Left renal cortex interstitium (tissue), 4 donors: ENCODE measurements at places on chromosomes 2 and 18. TPM values are rescaled to one million over a fixed set of nuclear protein-coding genes. Genes with fewer than 3 reads are reported as not detected.

DNA sequence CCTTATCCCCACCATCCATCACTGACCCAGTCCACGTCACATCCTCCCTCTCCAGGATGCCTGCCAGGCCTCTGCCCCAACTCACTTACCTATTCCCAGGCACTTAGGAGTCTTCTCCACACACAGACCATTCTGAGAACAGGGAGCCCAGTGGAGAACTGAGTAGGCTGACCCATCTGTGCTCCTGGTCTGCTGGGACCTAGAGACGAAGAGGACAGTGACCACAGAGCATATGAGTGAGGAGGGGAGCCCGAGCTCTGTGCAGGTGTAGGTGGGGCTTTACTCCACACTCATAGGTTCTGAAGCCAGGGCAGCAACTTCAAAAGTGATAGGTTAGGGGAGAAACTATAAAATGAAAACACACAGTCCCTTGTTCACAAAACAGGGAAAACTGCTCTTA lies 130.0 kb downstream of the NDUFA10 start:
- no peak for DNase-seq

Gene CYRIA
- polyA plus RNA-seq, result 3.3 TPM

- no peak for DNase-seq
Measured at GRCh38 chr18:37574113-37574512, 8.5 kb upstream of the CELF4 start.

Gene RUFY4
- not detected for polyA plus RNA-seq

- DNase-seq, result no peak
Measured at GRCh38 chr2:217151509-217152206, 291.8 kb upstream of the TNP1 start.

Gene NEU4
- 1.2 TPM for polyA plus RNA-seq

Gene TTN
- polyA plus RNA-seq, result 0.75 TPM

GRCh38 chr2:16546128-16546754 lies 119.4 kb downstream of the CYRIA start:
- DNase-seq, result no peak

DNA sequence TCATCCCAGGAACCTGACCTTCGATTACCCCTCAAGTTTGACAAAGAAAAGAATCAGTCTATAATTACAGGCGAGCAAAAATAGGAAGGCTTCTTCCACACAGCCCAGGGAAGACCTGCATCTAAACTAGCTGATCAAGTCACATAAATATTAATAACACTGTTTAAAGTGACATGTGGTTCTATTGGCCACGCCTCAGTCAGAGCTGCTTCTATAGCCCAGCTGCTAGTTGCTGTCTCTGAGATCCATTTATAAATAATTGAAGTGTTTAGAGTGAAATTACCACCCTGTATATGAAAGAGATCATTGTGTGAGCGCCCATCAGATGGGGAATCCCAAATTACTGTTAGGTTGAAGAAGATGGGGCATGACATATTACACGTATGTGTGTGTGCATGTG lies 426.0 kb downstream of the CDH2 start:
- no peak for DNase-seq

DNA sequence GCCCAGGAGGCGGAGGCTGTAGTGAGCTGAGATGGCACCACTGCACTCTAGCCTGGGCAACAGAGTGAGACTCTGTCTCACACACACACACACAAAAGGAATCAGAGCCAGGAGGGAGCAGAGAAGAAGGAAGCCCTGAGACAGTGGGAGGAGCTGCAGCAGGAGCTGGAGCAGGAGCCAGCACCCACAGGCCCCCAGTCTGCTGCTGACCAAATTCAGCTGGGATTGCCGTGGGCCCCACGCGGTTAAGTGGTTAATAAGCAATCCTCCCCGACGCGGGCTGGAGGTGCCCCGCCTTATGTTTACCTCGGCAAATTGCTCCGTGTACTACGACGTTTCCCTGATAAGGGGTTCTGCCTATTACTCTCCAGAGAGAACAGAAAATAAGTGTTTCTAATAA lies 265.3 kb downstream of the TWIST2 start:
- DNase-seq, result no peak

GRCh38 chr2:136703214-136703613 lies 62.1 kb upstream of the THSD7B start:
- no peak for DNase-seq

Gene IL1RL1
- 0.55 TPM for polyA plus RNA-seq

- no peak for DNase-seq
Measured at GRCh38 chr2:204023088-204023487, 86.5 kb downstream of the ICOS start.

DNA sequence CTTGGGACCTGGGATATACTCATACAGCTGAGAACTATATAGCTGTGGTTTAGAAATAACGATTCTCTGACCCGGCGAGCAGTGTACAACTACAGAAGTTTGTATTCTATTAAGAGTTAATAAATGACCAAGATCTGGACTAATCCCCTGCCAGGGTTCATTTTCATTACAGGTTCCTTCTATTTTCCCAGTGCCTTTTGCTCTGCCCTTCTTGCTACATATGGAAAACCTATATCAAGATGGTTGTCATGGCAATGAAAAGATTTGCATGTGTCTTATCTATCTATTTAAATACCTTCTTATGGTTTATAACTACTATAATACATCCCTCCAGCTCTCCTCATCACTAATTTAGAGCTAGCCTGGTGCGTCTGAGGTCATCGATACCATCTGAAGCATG lies 965.2 kb downstream of the BCL11A start:
- DNase-seq, result no peak

GRCh38 chr18:45962461-45962860 lies 4.7 kb downstream of the EPG5 start:
- no peak for DNase-seq

DNA sequence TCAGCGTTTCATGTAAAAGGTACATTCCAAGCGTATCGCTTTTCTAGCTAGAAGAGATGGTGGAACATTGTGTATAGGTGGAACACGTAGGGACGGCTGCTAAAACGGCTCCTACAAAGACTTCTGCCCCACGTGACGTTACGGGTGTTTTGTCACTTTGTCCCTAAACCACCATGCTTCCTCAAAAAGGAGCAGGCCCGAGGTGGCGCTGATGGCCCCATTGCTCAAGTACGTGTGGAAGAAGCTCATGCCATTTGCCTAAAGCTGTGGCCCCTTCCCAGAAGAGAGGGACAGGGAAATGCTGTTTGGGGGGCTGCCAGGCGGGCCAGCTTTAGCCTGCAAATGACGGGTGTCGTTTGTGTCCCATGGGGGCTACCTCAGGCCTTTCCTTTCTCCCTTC lies 72.7 kb downstream of the TMEM247 start:
- DNase-seq, result no peak

DNA sequence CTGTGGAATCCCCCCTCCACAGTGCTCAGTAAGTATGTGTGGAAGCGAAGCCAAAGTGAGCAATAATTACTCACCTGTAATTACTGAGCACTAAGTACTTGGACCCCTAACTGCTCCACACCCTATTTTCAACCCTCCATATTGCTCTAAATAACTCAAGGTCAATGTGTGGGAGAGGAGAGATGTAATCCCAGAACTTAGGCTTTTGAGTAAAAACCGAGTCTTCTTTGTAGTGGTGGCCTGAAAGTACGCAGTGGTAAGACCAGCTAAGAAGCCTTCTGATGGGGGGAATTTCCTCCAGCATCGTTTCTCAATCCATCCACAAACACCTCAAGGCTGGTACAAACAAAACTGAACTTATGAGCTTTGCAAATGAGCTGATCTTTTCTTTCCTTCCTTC lies 551.6 kb downstream of the ZEB2 start:
- DNase-seq, result no peak

Gene ANKRD62
- 0.06 TPM for polyA plus RNA-seq

GRCh38 chr2:55014962-55015939 lies 35.0 kb downstream of the RTN4 start:
- no peak for DNase-seq

Gene FSHR
- not detected for polyA plus RNA-seq

DNA sequence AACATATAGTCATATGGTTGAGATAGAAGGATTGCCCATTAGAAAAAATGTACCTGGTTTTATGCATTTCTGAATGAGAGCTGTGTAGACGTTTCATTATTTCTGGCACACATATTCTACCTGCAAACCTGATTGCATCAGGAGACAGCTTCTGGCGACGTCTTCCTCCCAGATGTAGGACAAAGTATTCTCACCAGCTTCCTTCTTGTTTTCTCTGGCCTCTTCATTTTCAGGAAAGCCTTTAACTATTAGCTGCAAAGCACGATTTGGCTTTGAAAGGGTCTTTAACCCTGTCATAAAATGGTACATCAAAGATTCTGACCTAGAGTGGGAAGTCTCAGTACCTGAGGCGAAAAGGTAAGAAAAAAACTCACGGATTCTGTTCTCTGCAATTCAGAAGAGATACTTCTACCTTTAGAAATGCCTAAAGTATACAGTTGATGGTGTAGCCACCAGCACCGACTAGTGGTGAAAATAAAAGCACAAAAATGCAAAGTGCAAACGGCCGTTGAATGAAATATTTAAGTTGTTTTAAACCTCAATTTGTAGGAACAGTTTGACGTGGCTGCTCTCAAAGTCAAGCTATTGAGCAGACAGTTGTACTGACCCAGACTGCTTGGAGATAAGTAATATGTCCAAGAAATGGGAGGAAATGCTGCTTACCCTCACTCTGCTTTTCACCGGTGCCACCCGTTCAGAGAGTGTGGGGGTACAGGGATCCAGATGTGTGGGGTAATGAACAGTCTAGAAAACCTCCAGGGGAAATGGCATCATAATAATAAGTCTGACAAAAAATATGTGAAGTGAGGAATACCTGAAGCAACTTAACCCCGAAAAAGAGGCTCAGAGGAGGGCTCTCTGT lies 20.2 kb downstream of the IL18RAP start:
- peak; percentile 7 for DNase-seq

Gene C2orf49
- 27.5 TPM for polyA plus RNA-seq

Gene COL5A2
- polyA plus RNA-seq, result 180 TPM

GRCh38 chr18:22523481-22523880 lies 105.8 kb upstream of the CTAGE1 start:
- DNase-seq, result no peak

DNA sequence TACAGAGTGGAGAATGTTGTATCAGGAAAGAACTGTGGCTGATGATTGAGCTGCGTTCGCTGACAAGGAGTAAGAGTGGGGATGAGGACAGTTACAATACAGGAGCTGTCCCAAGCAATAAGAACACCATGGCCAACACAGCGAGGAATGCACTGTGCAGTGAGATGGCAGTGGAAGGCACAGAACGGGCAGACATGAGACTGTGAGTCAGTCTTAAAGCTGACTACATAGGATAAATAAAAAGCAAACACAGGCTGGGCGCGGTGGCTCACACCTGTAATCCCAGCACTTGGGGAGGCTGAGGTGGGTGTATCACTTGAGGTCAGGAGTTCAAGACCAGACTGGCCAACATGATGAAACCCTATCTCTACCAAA lies 89.8 kb downstream of the CABYR start:
- no peak for DNase-seq

Gene GAD1
- 1.5 TPM for polyA plus RNA-seq

DNA sequence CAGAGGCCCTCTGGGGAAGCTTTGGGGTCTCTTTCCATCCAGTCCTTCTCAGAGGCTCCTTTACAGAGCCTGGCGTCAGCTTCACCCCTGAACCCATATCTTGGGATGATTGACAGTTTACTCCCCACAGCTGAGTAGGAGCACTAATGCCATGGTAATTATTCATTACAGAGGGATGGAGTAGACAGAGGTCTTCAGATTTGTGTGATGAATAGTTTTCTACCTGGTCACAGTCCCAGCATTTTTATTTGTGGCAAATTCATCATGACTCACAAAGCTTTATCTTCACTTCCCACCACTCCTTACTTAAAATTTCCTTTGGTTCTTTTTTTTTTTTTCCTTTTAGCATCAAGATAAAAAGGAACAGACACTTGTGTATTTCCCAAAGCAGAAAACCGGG lies 104.2 kb downstream of the CCDC85A start:
- DNase-seq, result no peak

DNA sequence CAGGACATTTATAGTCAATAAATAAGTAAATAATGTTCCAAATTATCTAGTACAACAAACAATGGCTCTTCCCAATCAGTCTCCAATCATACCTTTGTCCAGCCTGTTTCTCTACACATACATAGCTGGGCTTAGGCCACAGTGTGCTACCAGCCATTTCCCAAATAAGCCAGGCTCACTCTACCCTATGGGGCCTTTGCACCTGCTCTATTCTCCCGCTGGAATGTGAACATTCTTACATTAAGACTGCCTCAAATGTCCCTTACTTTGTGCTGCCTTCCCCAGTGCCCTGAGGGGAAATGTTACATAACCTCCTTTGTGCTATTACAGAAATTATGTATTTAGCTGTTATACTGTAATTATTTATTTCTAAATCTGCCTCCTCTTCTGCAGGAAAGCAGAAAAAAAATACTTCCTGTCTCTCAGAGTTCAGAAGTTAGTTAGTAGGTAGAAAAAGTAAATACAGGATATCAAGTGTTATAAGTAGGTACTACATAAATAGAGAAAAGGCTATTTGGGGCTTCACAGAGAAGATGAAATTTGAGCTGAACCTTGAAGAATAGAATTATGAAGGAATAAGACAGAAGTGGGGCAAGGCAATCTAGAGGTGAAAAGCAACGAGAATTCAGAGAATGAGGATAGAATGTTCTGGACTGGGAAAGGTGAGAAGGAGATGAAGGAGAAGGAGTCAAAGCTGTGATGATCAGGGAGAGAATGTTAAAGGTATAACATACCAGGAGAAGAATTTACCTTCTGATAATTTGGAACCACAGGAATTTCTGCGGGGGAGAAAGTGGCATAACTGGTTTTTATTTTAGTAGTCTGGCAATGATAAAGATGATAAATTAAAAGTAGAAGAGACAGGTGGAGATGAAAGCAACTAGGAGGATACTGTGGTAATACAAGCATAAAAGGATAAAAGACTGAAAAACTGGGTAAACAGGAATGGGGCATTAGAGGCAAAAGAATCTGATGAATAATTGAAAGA lies 37.0 kb downstream of the ROCK1 start:
- DNase-seq, result no peak

- DNase-seq, result no peak
Measured at GRCh38 chr2:155747531-155747930, 585.0 kb downstream of the NR4A2 start.

- DNase-seq, result no peak
Measured at GRCh38 chr2:54618646-54619565, 104.6 kb upstream of the EML6 start.

DNA sequence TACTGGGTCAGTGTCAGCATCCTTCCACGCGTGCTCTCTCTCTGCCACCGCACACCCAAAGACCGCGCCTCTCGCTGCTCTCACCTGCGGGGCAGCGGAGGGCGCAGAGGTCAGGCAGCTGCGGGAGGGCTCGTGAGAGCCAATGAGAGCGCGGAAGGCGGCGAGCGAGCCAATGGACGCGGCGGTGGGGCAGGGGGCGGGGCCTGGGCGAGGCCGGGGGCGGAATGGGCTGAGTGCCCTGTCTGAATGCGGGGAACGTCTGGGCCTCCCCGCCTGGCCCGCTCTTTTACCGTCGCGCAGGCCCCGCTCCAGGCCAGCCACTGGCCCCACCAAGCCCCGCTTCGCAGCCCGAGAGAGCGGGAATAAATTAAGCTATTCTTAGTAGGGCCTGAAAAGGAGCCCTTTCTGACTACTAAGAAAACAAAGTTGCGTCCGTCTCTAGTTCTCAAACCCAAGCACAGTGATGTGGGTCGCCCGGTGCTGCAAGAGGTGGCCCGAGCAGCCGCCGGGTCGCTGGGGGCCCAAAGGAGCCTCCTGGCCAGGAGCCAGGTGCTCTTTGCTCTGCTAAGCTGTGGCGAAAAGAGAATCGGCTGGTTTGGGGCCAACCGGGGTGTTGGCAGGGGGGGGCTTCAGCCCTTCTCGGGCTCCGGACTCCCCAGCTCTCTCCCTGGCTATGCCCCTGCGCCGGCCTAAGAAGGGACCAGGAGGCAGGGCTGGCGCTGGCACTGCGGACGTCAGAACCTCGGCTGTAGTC lies 81.1 kb upstream of the GLI2 start:
- no peak for DNase-seq

- DNase-seq, result no peak
Measured at GRCh38 chr2:128731994-128732650, 413.5 kb upstream of the HS6ST1 start.

Gene DPP4
- 109 TPM for polyA plus RNA-seq

Gene STON1
- 40.4 TPM for polyA plus RNA-seq
